ENCODE measurements at places on chromosomes 2 and 18.

DNA sequence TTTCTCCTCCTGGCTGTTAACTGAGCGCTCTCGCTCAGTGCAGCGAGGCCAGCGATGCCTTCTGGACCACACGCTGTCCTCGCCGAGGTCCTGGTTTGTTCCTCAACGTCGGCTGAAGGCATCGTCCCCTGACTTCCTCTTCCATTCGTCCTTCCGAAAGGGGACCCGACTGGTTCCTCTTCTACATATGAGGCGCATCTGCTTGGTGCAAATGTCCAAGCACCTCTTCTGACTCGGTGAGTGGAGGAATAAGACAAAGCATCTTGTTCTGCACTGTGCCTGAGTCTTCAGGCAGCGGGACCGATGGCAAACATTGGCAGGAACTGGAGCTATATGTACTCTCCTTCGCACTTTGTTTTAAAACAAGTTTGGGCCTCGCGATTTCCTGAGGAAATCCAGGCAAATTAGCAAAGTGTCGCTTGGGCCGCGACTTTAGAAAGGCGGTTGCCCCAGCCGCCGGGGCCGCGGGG is 621 bp upstream of the KCNS3 start:
- no peak for DNase-seq

- DNase-seq: no peak
Measured at GRCh38 chr2:119419803-119420508, 11.7 kb upstream of the TMEM37 start.

DNA sequence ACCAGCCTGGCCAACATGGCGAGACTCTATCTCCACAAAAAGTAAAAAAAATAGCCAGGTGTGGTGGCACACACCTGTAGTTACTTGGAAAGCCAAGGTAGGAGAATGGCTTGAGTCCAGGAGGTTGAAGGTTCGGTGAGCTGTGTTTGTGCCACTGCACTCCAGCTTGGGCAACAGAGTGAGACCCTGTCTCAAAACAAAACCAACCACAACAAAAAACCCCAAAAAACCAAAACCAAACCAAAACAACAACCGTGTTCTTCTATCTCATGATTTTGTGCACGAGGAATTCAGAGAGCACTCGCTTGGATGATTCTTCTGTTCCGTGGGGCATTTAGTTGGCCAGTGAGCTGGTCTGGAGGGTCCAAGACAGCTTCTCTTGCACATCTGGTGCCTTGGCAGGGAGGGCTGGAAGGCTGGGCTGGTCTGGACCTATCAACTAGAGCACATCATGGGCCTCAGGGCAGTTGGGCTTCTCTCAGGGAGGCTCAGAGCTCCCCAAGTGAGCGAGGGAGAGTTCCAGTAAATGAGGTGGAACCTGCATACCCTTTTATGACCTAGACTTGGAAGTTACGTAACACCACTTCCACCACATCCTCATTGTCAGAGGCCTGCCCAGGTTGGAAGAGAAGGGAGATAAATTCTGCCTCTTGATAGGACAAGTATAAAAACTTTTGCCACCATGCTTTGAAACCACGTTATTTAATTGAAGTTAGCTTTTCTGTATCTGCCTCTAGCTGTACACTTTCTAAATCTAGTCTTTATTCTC is 25.2 kb downstream of the SIX2 start:
- DNase-seq: no peak

GRCh38 chr2:217784996-217785543 is 217.7 kb downstream of the TNS1 start:
- DNase-seq: no peak

- no peak for DNase-seq
Measured at GRCh38 chr18:22469061-22469734, 51.5 kb upstream of the CTAGE1 start.

DNA sequence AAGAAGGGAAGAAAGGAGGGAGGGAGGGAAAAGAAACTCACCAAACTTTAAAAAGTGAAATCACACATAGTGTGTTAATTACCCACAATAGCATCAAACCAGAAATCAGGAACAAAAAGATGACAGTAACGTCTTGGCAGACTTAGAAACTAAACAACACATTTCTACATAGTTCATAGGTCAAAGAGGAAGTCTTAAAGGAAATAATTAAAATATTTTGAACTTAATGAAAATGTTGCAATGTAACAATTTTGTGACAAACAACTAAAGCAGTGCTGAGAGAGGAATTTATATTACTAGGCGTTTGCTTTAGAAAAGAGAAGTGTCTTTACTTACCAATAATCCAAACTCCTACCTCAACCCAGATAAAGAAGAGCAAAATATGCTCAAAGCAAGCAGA is 505.0 kb upstream of the ID2 start:
- DNase-seq: no peak

- DNase-seq: no peak
Measured at GRCh38 chr2:42881732-42882131, 89.3 kb upstream of the HAAO start.

DNA sequence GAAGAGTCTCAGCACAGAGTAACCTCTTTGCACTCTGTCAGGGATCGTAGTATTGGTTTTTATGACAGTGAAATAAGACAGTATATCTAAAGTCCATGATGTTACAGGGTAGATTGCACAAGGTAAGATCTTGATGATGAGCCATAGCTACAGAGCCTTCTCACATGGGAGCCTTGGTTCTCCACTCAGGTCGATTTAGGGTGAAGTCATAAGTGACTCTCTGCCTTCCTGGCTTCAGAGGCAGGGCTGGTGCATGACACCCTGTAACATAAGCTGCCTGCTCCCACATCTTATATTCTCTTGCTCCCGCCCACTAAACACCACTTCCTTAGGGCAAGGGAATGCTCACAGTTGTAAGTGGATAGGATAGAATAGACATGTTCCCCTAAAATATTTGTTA is 13.3 kb downstream of the DAPL1 start:
- DNase-seq: no peak

GRCh38 chr2:230552181-230552580 is 136.2 kb downstream of the SP100 start:
- DNase-seq: no peak

- no peak for DNase-seq
Measured at GRCh38 chr2:72605836-72606442, 219.9 kb downstream of the EXOC6B start.

GRCh38 chr2:218985325-218986091 is 524 bp upstream of the FEV start:
- DNase-seq: no peak

DNA sequence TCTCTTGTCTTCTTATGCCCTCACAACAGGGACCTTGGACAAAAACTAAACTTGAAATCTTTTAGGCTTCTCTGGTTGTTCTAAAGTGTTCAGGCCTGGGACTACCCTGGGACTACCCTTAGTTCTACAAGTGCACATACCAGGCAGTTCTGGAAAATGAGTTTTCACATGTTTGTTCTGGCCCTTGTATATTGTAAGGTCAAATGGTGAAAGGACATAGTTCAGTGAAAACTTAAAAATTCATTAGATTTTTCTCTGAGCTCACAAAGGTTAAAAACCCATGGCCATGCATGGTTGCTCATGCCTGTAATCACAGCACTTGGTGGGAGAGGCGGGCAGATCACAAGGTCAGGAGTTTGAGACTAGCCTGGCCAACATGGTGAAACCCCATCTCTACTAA is 875.5 kb upstream of the FAM98A start:
- DNase-seq: no peak

GRCh38 chr2:74496997-74497776 is 2.2 kb downstream of the LBX2 start:
- DNase-seq: no peak

GRCh38 chr18:46301081-46301480 is 196.9 kb downstream of the HAUS1 start:
- DNase-seq: no peak

DNA sequence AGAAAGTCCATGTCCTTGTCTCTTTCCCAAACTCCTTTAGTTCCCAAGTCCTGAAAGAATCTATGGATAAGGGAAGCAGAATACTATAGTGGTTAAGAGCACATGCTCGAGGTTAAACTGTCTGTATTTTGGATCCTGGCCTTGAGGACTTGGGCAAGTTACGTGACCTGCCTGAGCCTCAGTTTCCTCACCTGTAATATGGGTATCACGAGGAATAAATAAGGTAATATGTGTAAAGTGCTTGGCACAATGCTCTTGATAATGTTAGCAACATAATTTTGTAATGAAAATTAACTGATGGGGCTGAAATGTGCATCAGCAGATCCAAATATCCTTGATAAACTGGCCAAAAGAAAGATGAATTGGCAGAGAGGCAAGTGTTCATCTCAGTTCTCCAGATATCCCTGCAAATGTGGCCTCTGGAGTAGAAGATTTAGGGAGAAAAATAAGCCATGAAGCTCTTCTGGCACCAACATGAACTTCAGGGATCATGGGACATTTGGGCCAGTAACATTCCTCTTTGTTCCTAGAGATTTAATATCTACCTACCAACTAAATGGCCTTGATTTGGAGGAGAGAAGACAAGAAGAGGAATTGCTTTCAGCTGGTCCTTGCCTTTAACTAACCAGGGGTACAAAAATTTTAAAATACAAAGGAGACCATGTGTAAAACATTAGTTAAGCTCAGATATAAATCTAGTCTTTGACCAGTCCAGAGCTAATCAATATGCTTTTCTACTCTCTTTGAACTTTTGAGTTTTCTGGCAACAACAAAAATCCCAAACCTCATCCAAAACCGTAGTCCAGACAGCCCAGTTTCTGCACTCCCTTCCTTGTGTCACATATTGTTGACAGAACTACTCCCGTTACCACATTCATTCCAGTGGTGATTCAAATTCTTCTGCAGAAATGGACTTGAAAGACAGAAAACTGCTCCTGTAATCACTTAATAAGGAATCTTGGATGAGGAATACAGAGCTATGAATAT is 52.7 kb upstream of the EML4 start:
- DNase-seq: no peak

- no peak for DNase-seq
Measured at GRCh38 chr18:29259838-29260237, 1082.9 kb upstream of the CDH2 start.

GRCh38 chr18:70363861-70364260 is 75.0 kb downstream of the SOCS6 start:
- DNase-seq: no peak

GRCh38 chr2:107308835-107309234 is 422.9 kb upstream of the ST6GAL2 start:
- DNase-seq: no peak

DNA sequence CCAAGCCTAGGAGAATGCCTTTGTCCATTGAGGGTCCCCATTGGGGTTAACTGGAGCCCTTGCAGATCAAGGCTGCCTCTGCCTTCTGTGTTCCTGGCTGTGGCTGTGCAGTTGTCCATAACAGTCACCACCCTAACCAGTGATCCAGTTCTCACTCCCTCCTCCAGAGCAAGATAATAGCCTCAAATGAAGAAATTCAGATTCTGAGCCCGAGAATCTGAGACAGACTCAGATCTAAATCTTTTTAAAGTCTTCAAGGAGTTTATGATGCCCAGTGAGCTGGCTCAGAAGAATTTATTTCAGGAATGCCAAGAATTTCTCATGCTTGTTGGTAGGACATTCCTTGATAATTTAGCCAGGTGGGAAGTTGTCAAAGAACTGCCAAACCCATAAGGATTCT is 44.3 kb upstream of the RAB6C start:
- no peak for DNase-seq

DNA sequence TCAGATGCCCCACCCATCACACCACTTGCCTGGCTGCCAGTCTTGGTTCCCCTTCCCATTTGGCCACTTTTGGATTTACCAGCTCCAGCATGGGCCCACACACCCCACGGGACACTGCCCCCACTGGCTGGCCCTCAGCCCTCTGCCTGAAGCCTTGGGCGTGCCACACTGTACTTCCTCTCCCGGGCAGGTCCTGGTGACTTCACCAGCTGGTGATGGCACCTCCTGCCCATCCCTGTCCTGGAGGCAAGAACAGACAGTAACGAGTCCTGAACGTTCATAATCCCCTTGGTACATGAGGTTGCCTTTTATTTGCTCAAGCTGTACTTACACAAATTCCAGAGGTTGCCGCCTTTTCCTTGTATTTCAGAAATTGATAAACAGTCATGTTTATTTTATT is 81.1 kb downstream of the TMEM17 start:
- DNase-seq: no peak
